ENCODE measurements at places on chromosomes 16 and 17. TPM values are rescaled to one million over a fixed set of nuclear protein-coding genes. Genes with fewer than 3 reads are reported as not detected.

DNA sequence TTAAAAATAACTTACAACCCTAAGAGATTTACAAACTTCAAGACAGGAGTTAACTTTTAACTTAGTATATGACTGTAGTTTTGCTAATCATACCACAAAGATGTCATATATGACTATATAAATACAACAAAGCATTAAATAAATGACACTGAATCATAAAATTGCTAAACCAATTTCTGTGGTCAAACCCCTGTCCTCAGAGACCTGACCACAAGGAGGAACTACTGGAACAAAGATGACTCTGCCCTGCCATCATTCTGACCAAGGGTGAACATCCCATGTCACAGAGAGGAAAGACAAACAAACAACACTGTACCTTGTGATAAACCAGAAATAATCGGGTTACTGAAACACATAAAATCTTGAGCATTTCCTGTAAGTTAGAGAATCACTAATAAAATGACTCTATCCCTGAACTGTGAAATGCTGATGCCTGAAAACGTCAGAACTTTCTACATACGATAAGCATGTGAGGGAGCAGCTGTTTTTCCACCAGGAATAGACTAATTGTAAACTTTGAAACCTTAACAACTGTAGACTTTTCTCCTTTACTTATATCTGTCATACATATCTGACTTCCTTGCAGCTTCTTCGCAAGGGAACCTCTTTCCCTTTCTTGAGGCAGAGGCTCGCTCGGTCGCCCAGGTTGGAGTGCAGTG is 47.9 kb downstream of the WDR59 start:
- no peak for DNase-seq

GRCh38 chr16:239948-240277 is 5.3 kb downstream of the FAM234A start:
- no peak for DNase-seq

DNA sequence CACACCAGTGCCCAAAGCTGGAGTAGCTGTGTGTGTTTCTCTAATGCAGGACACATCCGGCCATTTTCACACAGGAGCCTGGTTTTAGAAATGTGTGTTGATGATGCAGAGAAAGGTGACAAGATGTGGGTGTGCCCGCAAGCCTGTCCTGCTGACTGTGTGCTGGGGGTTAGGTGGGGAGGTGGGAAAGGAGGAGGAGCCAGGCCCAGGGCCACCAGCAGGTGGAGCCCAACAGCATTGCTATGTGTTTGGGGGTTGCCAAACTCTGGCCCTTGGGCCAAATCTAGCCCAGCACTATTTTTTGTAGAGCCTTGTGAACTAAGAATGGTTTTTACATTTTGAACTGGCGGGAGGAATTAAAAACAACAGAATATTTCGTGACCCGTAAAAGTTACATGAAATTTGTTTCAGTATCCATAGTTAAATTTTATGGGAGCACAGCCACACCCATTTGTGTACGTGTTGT is 61.7 kb upstream of the LGALS9 start:
- DNase-seq, result no peak

GRCh38 chr16:60810250-60810649 is 1226.0 kb downstream of the CDH8 start:
- DNase-seq, result no peak

DNA sequence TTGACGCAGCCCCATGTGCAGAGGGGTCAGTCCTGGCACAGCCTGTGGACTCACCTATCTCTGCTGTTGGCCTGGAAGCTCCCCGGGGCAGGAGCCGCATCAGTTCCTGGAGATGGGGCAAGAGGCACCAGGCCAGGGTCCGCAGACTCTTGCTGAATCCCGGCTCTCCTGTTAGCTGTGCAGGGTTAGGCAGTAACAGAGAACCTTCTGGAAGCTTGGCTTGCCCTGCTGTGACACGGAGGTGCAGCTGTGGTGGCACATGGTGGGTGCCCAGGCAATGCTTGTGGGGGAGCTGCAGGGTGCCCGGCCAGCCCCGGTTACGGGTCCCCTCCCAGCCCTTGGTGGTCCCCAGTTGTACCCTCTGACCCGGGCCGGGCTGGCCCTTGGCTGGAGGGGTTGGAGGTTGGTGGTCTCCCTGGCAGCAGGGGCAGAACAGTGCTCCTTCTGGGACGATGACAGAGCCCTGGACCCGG is 26.0 kb upstream of the ZNF469 start:
- peak; percentile 31 for DNase-seq

- no peak for DNase-seq
These were observed 17.1 kb downstream of the SPG7 start for GRCh38 chr16:89525146-89525913.

DNA sequence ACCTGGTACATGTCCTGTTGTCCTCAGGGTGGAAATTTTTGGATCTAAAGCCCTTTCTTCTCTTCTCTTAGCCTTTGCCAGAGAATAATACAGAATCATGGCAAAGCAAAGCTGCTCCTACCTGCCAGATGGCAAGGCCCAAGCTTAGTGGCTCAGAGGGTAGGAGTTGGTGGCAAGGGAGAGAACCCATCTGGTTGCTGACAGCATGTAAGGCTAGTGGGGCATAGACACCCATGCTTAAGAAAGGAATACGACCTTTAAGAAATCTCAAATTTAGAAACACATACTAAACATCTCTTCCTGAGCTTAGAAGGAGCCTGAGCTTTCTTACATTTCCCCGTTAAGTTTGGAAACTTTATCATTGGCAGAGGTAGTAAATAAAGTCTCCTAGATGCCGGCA is 395.0 kb upstream of the SOX9 start:
- no peak for DNase-seq

- DNase-seq, result peak; percentile 68
These were observed 4.3 kb downstream of the RHBDF1 start for GRCh38 chr16:67884-68789.

GRCh38 chr17:6641247-6641863 is 495 bp downstream of the TXNDC17 start:
- no peak for DNase-seq

DNA sequence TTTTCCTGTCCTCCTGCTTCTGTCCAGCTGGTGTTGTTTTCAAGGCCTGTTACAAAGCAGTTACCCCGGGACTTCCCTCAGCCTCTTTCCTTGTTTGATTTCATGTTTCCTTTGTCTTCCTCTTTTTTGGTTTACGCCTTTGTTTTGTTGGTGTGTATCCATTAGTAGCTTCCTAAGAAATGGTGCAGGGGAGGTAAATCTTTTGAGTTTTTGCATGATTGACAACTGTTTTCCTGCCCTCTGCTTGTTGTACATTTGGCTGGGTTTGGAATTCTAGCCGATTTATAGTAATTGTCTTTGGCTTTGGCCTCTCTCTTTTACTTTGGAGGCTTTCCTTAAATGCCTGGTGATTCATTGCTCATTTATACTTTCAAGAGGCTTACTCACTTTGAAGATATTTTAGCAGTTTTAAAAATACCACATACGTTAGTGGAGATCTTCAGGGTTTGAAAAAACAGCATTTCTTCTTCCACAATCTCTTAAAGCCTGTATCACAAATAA is 32.8 kb downstream of the DNAH2 start:
- DNase-seq, result no peak

DNA sequence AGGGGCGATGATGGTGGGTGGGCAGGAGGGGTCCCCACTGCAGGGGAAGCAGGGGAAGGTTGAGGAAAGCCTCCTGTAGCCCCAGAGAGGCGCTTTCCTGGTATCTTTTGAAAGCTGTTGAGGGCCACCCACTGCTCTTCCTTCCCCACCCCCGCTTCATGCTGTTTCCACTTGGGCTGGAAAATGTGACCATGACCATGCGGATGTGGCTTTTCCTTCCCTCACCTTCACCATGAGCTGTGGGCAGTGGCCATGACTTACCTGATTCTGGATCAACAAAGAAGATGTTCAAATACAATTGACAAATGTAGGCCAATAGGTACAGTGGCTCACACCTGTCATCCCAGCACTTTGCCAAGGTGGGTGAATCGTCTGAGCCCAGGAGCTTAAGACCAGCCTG is 13.8 kb downstream of the MVP start:
- DNase-seq, result no peak

GRCh38 chr16:14132696-14133048 is 61.6 kb downstream of the MRTFB start:
- no peak for DNase-seq

DNA sequence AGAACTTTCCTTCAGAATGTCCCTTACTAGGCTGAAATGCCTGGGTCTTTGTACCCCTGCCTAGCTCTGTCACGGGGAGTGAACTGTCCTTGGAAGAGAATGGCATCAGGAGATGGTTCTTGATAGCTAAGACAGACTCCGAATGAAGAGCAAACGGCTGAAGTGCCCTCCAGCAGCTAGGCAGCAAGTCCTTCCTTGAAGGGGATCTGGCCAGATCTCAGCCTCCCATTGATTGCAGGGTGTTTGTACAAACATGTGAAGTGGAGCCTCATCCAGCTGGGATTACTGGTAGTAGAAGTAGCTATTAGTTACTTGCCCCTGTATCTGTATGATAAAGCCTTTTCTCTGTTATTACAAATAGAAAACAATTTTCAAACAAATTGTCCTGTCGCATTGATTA is 30.9 kb downstream of the LRRC36 start:
- DNase-seq, result no peak

DNA sequence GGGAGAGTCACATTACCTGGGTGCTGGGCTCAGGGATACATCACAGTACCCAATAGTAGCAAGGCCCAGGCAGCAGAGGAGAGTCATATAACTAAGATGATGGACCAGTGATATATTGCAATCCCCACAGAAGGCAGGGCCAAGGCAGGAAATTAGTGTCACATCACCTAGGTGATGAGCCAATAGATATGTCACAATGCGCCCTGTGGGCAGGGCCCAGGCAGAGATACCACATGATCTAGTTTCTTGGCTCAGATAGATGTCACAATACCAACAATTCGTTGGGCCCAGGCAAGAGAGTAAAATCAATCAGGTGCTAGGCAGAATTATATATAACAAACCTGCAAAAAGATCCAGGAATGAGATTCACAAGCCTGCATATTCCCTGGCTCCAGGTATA is 2111.5 kb downstream of the TP53TG3F start:
- no peak for DNase-seq

GRCh38 chr16:46911650-46912049 is 27.5 kb downstream of the GPT2 start:
- DNase-seq, result no peak

DNA sequence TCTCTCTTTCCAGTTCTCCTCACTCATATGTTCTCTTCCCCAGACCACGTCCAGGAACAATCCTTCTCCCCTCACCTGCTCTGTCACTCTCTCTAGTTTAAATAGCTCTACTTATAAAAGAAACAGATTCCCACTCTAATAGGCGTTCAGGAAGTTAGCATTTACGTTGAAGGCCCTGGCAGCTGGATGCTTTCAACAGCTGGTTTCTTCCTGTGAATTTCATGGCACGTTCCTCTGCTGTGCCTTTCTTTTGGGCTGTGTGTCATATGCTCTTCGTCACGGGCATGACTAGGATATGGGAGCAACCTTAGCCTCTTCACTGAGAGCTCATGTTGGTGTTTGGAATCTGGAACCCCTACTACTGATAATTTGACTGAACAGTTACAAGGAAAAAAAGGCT is 73.2 kb downstream of the ZNF18 start:
- DNase-seq, result no peak

ABCC12 gene
- polyA plus RNA-seq, result not detected

PLEKHH3 gene
- polyA plus RNA-seq, result 23.2 TPM

CRYBA1 gene
- polyA plus RNA-seq, result not detected

AATF gene
- 50.4 TPM for polyA plus RNA-seq

C17orf78 gene
- polyA plus RNA-seq, result not detected

TBX21 gene
- polyA plus RNA-seq, result 0.24 TPM

LHX1 gene
- polyA plus RNA-seq, result 10.6 TPM

CA7 gene
- polyA plus RNA-seq, result not detected

KRTAP2-3 gene
- polyA plus RNA-seq, result not detected

CUEDC1 gene
- polyA plus RNA-seq, result 33.0 TPM

KIF2B gene
- not detected for polyA plus RNA-seq
